ENCODE measurements at places on chromosomes 1 and 21.

DNA sequence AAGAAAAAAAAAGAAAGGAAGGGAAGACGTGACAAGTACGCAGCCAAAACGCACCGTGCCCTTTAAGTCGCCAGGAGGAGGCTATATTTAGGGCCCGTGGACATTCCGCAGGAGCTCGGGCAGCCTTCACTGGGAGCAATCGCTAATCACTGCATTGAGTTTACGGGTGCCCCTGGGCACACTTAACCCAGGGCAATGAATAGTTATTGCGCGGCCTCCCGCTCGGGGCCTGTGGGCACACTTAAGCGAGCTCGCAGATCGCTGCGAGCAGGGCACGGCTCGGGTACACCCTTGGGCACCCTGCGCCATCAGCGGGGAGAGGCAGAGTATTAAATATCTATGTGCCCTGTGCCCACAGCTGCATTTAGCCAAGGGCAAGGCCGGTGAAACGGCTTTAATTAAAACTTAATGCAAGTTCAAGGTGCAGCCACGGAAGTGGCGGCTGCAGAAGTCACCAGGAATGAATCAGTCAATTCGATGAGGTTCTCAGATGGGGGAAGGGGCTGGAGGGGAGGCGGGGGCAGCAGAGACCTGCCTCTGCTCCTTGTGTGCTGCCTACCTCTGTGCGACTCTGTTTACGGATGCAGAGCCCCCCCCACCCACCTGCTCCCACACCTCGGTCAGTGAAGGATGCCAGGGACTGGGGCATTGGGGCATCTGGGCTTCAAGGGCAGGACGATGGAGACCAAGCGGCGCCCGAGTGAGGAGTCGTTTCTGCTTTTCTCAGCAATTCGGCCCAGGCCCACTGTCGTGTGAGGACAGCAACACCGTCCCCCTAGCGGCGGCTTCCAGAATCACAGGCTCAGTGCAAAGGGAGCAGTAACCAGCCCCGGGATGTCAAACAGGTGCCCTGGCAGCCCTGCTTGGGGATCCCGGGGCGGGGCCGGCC lies 51.8 kb upstream of the TARDBP start:
- peak; percentile 73 for DNase-seq

- no peak for DNase-seq
These were observed 182.4 kb downstream of the SMYD3 start for GRCh38 chr1:246324711-246325110.

GRCh38 chr1:153614189-153614900 lies 1.4 kb upstream of the S100A16 start:
- DNase-seq = no peak

DNA sequence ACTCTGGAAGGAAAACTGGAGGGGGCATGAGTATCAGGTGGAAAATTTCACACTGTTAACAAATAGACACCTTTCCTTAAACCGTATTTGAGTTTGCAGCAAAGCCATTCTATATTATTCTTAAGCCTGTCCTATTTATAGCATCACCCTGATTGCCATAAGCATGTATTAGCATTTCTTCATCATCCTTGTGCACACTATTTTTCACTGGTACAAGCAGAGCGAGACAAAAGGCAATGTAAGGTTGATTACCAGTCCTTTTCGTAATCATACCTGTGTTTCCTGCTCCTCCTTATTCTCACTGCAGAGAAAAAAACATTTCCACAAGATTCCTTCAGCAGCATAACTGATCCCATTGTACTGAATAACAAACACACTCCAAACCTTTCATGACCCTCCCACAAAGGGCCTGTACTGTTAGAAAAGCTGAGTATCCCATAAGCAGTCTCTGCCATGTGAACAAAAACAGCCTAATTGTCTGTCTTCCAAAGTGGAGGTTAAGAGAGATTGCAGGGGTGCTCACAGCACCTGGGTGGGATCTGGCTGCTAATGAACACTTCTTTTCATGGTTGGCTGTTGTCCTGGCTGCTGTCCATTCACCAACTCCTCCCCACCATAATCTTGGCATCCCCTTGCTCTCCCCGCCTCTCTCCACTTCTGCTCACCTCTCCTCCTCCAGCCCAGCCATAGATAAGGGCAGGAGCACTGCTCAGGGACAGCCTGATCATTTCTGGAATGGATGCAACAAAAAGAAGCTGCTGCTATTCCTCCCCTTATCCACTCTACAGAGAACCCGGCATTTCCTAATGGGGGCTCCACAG lies 30.4 kb downstream of the VTCN1 start:
- DNase-seq = no peak

DNA sequence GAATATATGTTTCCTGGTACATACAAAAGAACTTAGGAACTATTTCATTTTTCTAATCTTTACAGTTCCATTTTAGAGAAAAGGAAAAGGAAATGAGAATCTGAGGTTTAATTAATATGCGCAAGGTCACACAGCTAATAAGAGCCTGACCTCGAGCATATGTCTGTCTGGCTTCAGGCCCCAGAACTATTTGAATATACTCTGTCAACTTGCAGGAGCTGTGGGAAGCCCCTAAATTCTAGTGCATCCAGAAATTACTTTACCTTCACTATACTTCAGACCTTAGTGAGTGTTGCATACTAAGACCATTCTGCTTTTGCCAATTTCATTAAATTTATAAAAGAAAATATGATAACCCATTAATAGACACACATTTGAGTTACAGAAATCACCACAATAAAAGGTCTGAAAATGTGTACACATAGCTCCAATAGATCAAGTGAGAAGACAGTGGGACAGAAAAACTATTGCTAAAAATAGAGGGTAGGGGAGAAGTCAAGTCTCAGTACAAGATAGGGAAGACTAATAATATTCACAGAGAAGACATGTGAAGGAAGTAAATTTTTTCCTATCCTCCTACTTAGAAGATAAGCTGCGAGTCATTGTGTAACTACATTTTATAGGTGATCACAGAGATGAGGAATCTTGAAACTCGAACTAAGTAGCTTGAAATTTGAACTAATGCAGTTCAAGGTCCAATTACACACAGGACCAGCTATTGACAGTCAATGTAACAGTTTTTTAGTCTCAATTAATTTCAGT lies 3.8 kb downstream of the RGS13 start:
- DNase-seq = no peak

Measured in stimulated activated CD4-positive, alpha-beta T cell treated with anti-CD3 and anti-CD28 coated beads, Interleukin-15, amount 100 ng/mL, for 48 hours (primary cell).